GM06990 (cell line): ENCODE measurements at places on chromosomes 16 and 17.

DNA sequence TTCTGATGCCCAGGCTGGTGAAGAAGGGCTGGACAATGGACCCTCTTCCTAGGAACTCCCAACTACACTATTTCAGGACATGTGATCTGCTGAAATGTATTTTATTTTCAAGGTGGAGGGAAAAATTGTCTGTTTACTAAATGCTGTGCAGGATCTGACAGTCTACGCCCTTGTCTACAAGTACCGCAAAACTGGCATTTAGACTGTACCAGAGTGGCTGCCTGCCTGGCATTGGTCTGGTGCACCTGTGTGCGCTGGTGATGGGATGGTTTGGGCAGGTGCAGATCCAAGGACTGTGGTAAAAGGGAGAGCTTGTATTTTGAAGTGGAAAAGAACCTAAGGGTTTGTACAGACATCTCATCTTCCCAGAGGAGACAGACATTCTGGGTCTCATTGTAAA lies 79.7 kb downstream of the AIPL1 start:
- DNase-seq: no peak

DNA sequence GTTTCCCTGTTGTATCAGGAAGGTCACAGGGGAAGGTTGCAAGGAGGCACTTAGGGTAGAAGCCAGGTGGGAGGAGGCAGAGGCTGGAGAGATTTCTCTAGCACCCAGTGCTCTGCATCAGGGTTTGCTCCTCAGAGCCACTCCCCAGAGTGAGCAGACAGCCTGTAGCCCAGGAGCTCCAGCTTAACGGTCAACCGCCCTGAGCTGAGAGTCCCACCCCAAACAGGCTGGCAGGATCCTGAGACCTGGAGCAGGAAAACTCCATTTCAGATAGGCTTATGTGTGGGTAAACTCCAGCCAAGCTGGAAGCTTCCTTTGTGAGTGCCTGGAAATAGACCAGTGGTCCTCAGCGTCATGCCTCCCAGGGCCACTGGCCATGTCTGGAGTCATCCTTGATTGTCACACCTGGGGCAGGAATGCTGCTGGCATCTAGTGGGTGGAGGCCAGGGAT lies 37.9 kb downstream of the MPRIP start:
- no peak for DNase-seq

DNA sequence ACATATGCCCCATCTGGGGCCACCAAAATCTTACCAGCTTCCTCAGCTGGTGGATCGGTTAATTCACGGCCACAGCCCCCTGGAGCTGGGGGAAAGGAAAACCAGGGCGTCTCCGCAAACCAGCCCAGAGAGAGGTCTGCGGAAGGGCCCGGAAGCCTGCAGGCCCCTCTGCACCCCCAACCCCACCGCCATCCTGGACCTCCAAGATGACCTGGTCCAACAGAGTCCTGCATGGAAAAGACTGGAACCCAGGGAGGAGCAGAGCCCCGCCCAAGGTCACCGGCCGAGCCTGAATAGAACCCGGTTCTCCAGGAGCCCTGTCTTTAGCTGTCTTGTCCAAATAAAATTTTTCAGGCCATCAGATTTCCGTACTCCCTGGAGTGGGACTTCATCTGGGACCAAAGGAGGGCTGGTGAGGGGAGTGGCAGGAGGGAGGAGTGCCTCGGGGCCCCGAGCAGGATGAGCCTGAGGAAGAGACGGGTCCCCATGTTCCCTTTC lies 37.4 kb upstream of the NDRG4 start:
- DNase-seq: no peak

- DNase-seq: no peak
Observed at GRCh38 chr16:30715750-30716445, 16.9 kb downstream of the SRCAP start.

DNA sequence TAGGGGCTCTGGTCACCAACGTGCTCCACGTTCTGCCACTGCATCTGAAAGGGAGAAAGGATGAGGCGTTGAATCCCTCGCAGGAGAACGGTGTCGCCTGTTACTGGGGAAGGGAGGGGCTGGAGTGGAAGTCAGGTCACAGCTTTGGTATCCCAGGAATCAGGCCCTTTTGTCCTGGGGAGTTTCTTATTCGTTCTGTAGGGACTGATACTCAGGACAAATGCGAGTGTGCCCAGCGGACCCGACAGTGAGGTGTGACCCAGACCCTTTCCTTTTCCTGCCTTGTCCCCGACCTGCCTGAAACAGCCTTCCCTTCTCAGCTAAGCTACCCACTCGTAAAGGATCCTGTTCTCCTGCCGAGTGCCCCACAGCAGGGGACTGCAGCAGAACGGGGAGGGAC lies 177.5 kb downstream of the VPS53 start:
- no peak for DNase-seq

GRCh38 chr17:75105126-75106080 lies 4.4 kb upstream of the ARMC7 start:
- no peak for DNase-seq

DNA sequence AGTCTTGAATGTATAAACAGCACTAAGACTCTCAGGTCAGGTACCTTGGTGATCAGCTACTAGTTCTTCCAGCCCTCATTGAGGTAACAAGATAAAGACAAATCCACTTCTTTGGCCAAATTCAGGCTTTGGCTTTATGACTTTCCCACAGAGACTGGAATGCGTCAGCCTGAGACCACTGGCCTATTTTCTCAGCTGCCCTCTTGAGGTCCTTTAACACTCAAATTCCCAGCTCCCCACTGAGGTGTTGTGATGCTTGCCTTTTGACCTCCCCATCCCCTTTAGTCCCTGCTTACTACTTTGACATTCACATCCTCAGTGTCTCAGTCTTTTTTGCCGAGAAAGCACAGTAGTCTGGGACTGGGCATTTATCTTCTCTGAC lies 10.6 kb downstream of the TNFAIP1 start:
- DNase-seq: no peak

DNA sequence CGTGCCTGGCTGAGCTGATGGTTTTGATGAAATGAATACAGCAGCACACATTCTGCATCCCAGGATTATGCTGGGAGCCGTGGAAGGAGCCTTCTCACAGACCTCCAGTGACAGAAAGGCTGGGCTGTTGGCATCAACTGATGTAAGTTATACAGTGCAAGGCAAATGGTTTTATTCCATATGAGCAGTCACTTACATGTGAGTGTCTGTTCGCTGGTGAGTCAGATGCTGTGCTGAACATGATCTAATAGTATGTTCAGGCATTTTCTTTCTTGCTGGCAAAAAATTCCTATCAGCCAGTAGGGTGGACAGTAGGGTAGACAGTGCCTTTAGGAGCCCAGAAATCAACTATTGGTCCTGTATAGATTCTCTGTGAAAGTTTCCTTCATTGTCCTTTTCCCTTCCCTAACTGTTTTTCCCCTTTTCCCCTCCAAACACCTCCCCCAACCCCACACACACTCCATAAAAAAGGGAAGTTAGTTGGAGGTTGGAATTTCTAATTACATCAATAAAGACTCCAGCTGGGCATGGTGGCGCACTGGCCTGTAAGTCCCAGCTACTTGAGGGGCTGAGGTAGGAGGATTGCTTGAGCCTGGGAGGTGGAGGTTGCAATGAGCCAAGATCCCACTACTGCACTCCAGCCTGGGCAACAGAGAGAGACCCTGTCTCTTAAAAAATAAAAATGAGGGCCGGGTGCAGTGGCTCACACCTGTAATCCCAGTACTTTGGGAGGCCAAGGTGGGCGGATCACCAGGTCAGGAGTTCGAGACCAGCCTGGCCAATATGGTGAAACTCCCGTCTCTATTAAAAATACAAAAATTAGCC lies 36.2 kb downstream of the LDHD start:
- no peak for DNase-seq

DNA sequence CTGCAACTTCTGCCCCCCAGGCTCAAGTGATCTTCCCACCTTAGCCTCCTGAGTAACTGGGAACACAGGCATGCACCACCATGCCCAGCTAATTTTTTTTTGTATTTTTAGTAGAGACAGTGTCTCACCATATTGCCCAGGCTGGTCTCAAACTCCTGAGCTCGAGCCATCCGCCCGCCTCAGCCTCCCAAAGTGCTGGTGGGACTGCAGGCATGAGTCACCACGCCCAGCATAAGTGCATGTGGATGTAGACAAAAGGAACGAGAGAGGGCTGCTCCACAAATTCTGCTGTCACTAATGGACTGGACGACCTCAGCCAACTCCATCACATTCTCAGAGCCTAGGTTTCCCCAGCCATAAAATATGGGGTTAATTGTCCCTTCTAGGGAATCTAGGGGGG lies 7.7 kb upstream of the SP2 start:
- no peak for DNase-seq

DNA sequence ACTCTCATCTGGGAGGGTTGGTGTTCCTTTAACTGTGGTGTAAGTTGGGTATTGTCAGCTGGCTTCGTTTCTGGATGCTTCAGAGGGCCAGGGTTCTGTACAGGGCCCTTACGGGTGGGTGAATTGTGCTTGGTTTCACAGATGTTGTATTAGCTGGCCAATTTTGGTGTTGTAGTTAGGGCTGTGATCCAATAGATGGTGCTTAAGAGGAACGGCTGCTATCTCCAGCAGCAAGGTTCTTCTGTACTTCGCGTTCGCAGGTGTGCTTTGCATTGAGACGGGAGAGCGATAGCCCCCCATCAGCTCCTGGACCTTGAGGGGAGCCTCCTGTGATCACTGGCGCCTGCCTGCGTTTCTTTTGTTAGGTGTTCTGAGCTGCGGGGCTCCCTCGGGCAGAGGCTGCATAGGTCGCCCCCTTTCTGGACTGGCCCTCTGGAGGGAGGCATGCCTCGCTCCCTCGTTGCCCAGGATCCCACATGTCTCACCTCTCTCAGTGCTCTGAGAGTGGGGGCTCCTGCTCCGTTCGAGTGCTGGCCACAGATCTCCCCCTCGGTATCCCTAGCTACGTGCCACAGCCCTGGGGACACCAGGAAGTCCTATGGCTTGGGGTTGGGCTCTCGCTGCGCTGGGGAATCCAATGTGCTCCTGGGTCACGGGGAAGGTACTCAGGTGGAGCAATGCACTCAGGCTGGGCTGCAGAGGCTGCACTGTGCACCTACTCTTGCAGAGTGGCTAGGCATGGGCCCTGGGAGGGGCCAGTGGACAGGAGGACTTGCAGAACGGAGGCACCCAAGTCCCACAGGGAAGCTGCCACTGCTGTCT lies 837 bp upstream of the PRDM7 start:
- peak; percentile 30 for DNase-seq

- DNase-seq: no peak
Observed at GRCh38 chr17:40014375-40014980, 762 bp upstream of the CSF3 start.

- DNase-seq: peak; percentile 57
Observed at GRCh38 chr16:11640987-11641817, 27.1 kb upstream of the SNN start.

DNA sequence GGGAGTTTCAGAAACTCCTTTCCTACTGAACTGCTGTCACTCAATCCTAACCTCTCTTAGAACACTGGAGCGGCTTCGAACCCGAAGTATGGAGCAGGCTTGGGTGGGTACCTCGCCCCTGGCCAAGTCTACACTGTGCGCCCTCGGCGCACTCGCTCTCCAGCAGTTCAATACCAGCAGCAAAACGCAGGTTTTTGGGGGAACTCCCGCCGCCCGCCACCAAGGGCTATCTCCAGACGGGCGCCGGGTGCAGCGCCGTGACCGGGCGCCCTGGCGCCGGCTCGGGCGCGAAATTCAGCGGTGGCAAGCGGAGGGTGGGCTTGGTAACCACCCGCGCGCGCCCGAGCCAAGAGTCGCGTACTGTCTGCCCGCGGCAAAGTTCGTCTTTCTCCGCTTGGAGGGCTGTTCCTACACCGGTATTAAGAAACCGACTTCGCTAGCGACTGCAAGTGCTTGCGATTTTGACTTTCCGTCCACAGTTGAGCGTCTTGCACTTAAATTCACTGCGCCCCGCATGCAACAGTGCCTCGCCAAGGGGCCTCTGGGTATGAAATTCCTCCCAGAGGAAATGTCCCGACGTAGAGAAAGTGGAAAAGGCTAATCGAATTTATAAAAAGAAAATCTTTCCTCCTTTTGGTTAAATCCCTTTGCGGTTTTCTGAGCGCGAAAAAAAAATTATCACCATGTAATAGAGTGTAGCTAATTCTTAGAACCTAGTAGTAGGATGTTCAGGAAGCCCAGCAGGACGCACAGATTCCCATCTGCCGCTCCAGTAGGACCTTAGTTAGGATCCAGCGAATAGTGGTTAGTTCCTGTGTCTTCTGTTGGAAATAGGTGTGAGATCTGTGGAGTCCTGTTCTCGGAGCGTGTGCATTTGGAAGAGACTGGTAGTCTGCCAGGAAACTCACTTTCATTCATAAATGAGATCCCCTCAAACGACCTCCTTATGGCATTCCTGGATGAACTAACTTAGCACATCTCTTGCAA lies 5.0 kb upstream of the SALL1 start:
- DNase-seq: no peak

GRCh38 chr16:81369888-81370504 lies 55.2 kb downstream of the GAN start:
- peak; percentile 18 for DNase-seq

DNA sequence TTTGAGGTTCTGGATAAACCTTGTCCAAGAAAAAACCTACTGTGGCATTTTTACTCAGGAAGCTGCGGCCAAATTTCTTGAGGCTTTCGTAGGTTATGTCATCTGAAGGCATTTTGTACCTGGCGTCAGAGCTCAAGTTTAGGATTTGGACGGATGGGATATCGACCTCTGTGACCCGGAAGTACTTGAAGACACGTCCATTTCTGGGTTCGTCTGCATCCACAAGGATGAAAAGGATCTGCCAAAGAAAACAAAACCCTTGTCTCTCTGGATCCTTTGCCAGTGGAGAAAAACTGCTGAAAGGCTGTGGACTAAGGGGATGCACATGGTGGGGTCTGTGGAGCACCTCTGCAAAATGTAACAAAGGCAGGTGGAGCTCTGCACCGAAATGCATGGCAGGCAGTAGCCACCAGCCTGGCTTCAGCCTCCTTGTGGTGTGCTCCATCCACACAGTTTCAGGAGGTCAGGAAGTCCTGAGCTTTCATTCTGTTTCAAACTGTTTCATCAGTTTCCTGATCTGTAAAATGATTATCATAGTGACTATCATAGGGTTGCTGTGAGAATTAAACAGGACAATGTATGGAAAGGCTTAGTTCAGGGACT lies 17.0 kb upstream of the UMOD start:
- no peak for DNase-seq

- no peak for DNase-seq
Observed at GRCh38 chr17:19006698-19007097, 2.1 kb upstream of the FAM83G start.

DNA sequence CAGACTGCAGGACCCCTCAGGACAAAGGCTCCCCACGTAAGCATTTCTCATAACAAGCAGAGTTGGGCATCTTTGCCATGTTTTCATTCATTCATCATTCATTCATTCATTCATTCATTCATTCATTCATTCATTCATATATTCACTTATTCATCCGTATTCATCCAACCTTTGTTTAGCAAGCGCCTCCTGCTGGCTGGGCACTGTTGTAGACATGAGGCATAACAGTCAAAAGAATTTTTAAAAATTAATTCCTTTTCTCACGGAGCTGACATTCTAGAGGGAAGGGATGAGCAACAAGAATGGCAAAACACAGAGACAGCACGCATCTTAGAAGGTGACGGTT lies 351.7 kb upstream of the TNRC6C start:
- no peak for DNase-seq

- no peak for DNase-seq
Observed at GRCh38 chr16:19935694-19936093, 51.0 kb upstream of the GPRC5B start.

GRCh38 chr17:54907376-54907775 lies 6.7 kb downstream of the TOM1L1 start:
- DNase-seq: no peak

- DNase-seq: no peak
Observed at GRCh38 chr17:50647187-50647586, 12.5 kb downstream of the ABCC3 start.

GRCh38 chr16:86824751-86825296 lies 246.5 kb downstream of the FOXL1 start:
- no peak for DNase-seq
